ENCODE measurements at places on chromosomes 12 and 14.

DNA sequence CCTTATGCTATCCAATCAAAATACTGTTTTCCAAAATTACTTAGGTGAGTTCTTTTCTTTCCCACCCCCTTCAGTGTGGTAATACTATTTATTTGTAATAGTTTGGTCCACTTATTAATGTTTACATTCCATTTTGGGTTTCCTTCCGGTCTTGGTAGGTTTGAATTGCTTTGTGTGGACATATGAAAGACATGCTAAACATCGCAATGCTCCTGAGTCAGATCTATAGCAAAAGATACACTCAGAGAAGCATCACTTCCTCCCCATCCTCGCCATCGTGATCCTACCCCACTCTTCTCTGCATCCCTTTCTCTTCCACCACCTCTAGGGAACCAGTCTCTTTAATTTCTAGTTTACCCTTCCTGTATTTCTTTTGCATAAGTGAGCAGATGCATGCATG is 30.0 kb downstream of the TUNAR start:
- no peak for DNase-seq

DNA sequence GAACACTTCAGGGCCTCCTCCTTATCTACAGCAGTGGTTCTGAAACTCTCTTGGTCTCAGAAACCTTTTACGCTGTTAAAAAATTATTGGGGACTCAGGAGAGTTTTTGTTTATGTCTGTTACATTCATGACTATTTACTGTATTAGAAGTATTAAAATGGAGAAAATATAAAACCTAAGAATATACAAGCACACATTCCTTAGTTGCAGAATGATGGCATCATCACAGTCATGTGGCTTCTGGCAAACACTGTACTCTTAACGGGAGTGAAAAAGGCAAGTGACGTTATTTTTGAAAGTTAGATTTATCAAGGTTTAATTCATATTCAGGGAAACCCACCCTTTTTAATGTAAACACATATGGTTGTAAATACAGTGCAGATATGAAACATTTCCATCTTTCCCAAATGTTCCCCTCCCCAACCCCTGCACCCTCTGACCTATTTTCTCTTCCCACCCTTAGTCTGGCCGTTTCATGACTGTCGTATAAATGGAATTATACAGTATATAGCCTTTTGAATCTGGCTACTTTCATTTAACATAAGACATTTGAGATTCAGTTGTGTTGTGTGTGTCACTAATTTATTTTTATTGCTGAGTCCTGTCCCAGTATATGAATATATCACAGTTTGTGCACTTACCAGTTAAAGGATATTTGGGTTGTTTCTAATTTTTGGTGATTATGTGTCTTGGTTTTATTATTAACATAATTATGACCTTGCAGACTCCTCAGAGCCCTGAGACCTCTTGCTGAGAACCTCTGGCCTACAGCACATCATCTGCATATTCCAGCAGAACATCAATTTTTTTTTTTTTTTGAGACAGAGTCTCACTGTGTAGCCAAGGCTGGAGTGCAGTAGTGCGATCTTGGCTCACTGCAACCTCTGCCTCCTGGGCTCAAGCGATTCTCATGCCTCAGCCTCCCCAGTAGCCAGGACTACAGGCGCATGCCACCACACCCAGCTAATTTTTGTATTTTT is 457.0 kb downstream of the PCNX1 start:
- DNase-seq, result peak; percentile 90

DNA sequence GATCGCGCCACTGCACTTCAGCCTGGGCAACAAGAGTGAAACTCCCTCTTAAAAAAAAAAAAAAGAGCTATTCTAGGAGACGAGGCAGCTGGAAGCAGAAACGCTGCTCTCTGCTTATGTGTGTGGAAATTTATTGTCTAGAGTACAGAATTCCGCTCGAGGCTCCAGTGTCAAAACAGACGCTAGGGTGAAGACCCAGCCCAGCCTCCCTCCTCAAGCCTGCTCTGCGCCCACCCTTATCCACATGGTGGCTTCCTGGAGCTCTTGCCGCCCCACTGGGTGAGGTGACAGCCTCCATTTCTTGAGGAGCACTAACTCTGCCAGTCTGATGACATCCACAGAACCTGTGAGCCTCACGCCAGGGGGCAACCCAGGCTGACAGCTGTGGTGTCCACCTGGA is 49.5 kb upstream of the DLK1 start:
- DNase-seq, result peak; percentile 12

- no peak for DNase-seq
Measured at GRCh38 chr12:48690990-48691389, 9.0 kb upstream of the KANSL2 start.

DNA sequence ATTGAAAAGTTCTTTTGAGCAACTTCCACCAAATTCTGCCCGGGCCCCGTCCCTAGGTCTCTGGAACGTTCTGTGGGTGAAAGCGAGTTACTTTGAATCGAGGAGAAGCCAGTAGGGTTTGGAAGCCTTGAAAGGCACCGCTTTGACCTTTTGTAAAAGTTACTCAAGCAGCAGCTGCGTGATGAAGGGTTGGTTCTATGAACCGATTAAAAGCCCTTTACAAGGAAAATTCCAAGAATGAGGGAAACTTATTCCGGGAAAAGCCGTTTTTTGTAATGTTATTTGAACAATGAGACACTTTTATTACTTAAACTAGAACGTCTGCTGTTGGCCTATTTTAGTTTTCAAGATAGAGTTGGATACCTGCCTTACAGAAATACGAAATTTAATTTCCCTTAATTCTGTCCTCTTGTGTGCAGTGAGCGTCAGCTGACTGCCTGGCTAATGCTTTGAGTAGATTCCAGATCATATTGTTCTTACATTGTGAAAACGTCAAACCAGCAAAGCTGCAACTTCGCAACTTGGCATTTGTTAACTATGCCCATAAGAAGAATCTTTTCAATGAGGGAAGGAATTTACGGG is 906 bp downstream of the LARP4 start:
- peak; percentile 87 for DNase-seq

- DNase-seq, result no peak
Measured at GRCh38 chr12:28506271-28506670, 316.0 kb downstream of the CCDC91 start.

DNA sequence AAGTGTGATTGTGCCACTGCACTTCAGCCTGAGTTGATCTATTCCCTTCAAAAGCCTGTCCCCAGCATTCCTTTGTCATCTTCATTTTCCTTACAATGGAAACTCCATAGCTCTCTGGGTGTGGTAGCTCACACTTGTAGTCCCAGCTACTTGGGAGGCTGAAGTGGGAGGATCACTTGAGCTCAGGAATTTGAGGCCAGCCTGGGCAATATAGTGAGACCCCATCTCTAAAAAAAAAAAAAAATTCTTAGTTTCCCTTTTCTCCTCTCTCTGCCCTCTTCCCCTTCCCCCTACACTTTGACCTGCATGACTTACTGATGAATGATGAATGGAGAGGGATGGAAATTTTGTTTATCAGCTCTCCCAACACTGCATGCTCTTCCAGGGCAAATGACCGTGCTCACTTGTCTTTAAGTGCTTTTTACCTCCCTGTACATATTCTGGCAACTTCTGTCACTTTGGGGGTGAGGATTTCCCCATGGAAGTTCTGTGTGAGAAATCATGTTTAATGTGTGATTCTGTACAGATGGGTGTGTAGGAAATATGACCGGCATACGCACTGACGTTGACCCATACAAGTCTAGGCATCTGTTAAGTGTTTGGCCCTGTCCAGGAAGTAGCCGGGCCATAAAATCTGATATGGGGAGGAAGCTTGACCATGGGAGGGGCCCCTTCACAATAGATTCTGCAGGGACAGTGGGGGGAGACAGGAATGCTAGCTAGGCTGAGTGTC is 65.4 kb downstream of the ZFP36L1 start:
- DNase-seq, result no peak

DNA sequence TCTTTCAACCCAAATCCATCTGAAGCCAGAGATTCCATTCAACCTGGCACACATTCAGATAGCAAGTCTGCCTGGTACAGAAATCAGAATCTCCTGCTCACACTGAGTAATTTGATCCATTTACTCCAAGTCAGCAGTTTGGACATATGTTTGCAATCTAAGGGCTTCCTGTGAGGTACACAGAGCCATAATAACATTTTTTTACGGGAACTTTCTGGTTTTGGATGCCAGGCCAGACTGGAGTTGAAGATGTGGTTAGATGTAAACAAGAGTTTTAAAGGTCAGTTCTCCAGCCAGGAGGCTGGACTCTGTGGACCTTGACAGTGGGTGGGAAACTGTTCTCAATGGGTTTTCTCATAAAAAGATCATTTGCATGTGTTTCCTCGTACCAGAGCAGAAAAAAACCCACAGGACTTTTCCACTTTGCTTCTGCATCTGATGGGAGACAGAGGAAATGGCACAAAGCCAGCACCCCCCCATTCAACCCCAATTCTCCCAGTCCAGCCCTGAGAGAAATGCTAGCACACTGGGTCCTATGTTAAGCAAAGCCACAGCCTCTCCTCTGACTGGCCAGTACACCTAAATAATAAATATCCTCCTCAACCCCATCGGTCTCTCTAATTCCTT is 17.7 kb upstream of the TSPAN11 start:
- peak; percentile 93 for DNase-seq

- DNase-seq, result no peak
Measured at GRCh38 chr14:35399083-35399937, 5.2 kb downstream of the NFKBIA start.

GRCh38 chr14:99654235-99654985 is 9.5 kb downstream of the HHIPL1 start:
- DNase-seq, result peak; percentile 91

GRCh38 chr14:104437703-104438102 is 141.9 kb upstream of the C14orf180 start:
- no peak for DNase-seq

- DNase-seq, result peak; percentile 51
Measured at GRCh38 chr12:68375756-68376695, 43.9 kb upstream of the MDM1 start.

Measured in fibroblast of the aortic adventitia (primary cell).